M059J (cell line): ENCODE measurements at places on chromosomes 1 and 21. TPM values are rescaled to one million over a fixed set of nuclear protein-coding genes. Genes with fewer than 3 reads are reported as not detected.

DNA sequence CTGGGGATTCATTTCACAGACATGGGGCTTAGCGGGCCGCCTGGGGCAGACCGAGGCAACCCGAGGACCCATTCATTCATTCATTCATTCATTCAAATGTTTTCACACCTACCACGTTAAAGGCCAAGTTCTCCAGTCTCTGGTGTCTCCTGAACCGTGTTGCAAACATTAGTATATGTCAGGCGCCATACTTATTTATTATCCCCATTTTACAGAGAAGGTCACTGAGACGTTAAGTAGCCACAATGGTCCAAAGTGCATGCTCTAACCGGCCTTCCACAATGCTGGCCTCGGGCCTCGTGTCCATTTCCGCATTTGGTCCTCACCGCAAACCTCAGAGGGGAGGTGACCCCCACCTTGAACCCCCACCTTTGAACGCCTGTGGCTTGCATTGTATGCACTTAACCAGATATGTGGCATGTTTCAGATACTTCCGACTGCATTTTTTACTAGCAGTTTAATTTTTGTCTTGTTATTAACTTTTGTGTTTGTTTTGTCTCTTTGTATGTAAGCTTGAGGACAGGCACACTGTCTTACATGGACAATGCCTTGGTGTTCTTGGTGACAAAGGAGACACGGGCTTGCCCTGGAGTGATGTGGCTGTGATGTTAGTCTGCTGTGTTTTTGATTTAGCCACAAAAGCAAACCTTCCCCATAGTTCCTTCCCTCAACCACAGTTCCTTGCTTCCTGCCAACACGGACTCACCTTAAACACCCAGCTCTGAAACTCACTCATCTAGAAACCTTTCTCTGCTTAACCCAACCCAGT is 1.2 kb upstream of the IFFO2 start:
- DNase-seq, result peak; percentile 64

- DNase-seq, result no peak
These were observed 84.6 kb downstream of the LRRN2 start for GRCh38 chr1:204600968-204601367.

DNA sequence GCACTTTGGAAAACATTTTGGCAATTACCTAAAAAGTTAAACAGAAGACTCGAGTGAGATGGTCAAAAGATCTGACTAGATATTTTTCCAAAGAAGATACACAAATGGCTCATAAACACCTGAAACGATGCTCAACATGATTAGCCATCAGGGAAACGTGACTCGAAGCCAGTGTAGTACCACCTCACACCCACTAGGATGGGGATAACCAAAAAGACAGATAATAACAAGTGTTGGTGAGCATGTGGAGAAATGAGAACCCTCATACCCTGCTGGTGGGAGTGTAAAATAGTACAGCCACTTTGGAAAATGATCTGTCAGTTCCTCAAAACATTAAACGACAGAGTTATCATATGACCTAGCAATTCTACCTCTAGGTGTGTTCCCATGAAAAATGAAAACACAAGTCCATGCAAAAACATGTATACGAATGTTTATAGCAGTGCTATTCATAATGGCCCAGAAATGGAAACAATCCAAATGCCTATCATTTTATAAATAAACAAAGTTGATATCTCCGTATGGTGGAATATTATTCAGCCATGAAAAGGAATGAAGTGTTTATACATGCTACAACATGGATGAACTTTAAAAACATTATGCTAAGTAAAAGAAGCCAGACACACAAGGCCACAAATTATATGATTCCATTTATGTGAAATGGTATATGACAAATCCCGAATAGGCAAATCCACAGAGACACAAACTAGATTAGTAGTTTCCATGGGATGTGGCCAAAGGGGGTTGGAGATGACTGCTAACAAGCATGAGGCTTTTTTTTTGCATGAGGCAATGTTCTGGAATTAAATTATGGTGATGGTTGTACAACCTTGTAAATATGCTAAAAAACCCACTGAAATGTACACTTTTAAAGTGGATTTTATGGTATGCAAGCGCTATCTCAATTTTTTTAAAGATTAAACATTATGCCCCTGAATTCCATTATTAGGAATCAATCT is 625.3 kb downstream of the KIF26B start:
- DNase-seq, result no peak

DNA sequence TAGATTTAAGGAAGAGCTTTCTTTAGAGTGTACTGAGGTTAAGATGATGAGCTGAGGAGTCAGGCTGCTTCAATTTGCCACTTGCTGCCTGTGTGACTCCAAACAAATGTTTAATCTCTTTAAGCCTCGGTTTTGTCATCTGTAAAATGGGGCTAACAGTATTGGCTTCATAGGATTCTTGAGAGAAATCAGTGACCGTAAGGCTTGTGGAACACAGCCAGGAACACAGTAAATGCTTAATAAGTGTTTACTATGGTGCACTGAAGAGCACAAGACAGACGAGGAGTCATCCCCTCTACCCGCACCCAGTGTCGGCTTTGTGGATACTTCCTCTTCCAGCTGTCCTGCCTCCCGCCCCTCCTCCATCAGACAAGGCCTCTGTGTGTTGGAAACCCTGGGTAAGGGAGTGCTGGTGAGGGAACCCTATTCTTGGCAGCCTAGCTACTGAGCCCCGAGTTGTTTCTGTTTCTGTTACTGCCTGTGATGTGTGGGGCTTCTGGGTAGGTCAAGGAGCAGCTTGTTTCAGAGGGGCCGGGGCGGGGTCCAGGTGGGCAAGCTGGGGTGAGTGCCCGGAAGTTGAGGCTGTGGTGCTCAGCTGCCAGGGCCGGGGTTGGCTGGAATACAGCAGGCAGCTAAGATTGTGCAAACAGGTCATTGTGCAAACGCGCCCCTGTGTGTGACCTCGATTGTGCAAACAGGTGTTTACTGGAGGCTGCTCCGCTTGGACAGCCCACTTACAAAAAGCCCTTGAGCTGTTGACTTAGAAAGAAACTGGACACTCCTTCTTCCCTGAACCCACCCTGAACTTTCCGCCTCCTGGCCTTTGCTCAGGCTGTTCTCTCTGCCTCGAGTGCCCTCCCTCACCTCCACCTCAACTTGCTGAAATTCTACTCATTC is 4.0 kb upstream of the CSF3R start:
- no peak for DNase-seq

GRCh38 chr1:199163267-199163666 is 524.4 kb downstream of the PTPRC start:
- DNase-seq, result no peak

DNA sequence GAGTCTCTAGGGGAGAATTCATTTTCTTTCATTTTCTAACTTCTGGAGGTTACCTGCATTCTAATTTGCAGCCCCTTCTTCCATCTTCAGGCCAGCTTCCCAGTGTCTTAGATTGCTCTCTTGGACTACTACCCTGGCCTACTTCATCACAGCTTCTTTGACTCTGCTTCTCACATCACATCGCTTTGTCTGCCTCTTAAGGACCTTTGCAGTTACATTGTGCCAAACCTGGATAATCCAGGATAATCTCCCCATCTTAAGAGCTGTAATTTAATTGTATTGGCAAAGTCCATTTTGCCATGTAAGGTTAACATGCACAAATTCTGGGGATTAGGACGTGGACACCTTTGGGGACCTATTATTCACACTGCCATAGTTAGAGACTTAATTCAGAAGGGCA is 18.4 kb downstream of the RNF2 start:
- no peak for DNase-seq

GRCh38 chr1:125065821-125066180 is 3881.0 kb downstream of the SRGAP2C start:
- no peak for DNase-seq

DNA sequence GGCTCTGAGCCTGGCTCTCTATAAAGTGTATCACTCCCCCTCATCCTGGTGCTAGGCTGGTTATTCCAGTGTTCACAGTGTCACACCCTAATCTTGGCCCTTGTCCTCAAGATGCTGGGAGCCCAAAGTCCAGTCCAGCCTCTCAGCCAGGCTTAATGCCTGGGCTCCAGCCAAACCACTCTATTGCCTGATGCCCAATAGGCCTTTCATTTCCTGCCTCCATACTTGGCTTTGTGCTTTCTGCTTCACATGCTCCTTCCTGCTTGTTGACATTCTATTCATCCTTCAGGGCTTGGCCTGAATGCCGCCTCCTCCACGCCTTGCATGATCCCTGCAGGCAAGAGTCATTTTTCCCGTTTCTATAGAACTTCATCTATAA is 1.7 kb downstream of the KLHDC8A start:
- peak; percentile 47 for DNase-seq

DNA sequence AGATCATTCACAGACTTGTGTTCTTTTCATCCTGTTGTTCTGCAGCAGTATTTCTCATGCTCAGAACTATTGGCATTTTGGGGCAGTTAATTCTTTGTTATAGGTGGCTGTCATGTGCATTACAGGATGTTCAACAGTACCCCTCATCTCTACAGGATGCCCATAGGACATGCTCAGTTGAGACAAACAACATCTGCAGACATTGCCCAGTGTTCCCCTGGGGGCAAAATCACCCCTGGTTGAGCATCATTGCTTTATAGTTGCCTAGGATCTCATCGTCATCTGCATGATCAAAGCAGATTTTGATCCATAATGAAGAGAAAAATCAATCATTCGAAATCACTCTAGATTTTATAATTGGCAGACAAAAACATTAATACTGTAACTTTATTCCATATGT is 222.5 kb upstream of the CACYBP start:
- DNase-seq, result no peak

DNA sequence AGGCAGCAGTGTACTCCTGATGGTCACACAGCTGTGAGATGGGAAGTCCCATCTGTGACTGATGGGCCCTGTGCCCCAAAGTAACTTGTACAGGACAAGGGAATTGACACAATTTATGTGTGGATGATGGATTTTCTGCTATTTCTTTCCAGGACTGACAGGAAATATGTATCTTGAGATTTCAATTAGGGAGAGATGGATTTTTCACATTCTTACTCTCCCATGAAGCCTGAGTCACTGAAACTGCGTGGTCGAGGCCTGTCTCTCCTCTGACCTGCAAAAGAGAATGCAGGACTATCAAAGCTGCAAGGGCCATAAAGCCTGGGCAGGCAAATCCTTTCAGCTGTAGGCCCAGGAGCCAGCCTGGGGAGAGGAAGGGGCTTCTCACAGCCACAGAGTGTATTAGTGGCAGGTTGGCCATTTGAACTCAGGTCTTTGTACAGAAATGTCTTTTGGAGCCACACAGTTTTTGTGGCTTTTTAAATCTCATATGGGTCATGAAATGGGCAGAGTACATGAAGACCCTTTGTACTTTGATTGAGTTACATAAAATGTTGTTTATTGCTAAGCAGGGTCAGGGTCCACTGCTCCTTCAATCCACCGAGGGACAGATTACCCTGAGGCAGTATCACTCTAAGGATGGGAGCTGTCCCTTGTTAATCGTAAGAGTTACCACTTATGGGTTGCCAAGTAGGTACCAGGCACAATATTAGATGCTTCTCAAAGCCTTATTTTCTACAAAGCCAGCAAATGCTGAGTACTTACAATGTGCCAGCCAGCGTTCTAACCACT is 14.8 kb downstream of the ALX3 start:
- DNase-seq, result peak; percentile 26

DNA sequence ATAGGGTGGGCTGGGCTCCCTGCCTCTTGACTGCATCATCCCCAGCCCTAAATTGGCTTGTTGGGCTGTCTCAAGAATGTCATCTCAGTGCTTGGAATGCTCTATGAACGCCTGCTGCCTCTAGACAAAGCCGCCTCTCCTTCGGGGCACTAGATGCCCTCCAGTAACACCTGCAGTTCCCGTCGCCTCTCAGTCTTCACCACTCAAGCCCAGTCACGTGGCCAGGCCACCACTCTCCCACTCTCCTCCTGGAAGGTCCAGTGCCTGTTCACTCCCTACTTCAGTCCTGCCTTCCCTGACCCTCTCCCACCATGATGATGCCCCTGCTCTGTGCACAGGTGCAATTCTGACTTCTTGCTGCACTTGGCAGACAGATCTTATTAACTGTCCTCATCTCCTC is 7.0 kb downstream of the TAS1R2 start:
- DNase-seq, result no peak

GRCh38 chr21:25878344-25878743 is 143.6 kb downstream of the GABPA start:
- peak; percentile 48 for DNase-seq

DNA sequence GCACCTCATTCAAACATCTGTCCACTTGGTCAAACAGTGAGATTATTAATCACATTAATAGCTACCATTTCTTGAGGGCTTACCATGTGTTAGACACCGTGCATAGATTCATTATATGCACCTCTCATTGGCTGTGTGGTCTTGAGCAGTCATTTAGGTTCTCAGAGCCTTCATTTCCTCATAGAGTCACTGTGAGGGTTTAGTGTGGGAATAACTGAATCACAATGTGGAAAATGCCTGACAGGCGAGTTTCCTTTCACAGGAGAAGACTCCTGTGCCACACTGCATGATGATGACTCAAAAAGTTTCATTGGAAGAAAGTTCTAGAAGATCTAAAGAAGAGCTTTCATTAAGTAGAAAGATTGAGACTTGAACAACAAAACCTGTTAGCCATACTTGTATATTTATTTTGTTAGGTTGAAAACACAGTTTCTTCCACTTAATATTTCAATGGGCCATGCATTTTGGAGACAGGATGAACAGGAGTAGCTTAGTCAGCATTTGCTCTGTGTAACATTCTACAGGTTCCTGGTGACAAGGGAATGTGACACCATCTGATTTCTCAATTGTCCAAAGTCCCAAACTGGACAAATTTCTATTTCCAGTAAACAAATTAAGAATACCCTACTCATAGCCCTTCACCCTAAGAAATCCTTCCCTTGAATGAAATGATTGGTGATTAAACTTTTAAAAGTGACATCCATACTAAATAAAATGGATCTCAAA is 45.7 kb downstream of the FYB2 start:
- peak; percentile 50 for DNase-seq

- DNase-seq, result peak; percentile 30
These were observed 42.6 kb upstream of the KLF17 start for GRCh38 chr1:44076066-44076465.

Gene CDK18
- 0.12 and 1.2 TPM in 2 replicates for total RNA-seq

Gene GJA4
- not detected in 2 replicates for total RNA-seq

Gene DIPK1A
- total RNA-seq, result 12.7 and 21.5 TPM in 2 replicates

Gene UTP25
- total RNA-seq, result 5.9 and 7.8 TPM in 2 replicates

Gene KCNJ10
- total RNA-seq, result not detected in 2 replicates

Gene HSD11B1
- total RNA-seq, result 1.9 and 4.3 TPM in 2 replicates

Gene OR2AJ1
- total RNA-seq, result not detected in 2 replicates

Gene CCDC27
- not detected in 2 replicates for total RNA-seq

Gene LCE1C
- not detected in 2 replicates for total RNA-seq

Gene CFAP45
- 0.20 and 1.0 TPM in 2 replicates for total RNA-seq

Gene GRIK1
- total RNA-seq, result not detected in 2 replicates

Gene TFF3
- total RNA-seq, result 0.52 TPM in 1 of 2 replicates, not detected in the other
